ENCODE measurements at places on chromosomes 16 and 17. TPM values are rescaled to one million over a fixed set of nuclear protein-coding genes. Genes with fewer than 3 reads are reported as not detected.

DNA sequence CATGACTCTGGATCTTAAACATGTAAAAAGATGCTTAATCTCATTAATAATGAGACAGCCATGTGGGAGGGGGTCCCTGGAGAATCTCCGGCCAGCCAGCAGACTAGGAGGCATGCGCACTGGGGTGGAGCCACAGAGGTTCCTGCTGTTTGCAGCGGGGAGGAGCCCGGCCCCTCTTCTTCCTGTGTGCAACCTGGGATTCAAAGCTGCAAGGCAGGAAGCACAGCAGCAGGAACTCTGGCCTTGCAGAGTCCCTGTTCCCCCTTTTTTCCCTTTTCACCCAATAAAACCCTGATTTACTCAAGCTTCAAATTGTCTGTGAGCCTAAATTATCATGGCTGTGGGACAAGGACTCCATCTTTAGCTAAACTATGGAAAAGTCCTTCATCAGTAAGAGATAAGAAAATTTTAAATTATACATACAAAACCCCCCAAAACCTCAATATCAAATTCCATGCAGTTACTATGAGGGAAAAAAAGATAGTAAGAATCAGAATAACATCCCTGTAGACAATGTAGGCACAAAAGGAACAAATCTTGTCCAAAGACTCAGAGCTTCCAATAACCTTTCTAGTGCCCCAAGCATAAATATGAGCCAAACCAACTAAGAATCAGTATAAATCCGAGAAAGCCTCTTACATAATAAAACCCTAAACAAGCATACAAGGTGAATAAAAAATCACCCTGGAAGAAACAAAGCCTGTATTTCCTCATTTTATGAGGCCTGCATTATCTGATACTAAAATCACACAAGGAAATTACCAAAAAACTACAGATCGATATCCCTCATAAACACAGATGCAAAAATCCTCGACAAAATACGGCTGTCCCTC lies 12.1 kb downstream of the CFDP1 start:
- peak; percentile 80 for DNase-seq

The CES4A gene
- 4.4 TPM for polyA plus RNA-seq

GRCh38 chr17:76150712-76151622 lies 9.9 kb upstream of the FOXJ1 start:
- no peak for DNase-seq

The GP1BA gene
- polyA plus RNA-seq: not detected

The KRTAP1-1 gene
- polyA plus RNA-seq: not detected

The DRC3 gene
- 1.6 TPM for polyA plus RNA-seq

GRCh38 chr16:60304066-60304465 lies 1570.0 kb upstream of the GOT2 start:
- no peak for DNase-seq

Data from psoas muscle (tissue), 8 donors.